Stimulated activated CD4-positive, alpha-beta T cell treated with anti-CD3 and anti-CD28 coated beads, TNF-alpha, amount 100 ng/mL, for 48 hours (primary cell): ENCODE measurements at places on chromosomes 6 and 20.

- no peak for DNase-seq
These were observed 39.0 kb downstream of the MAS1 start for GRCh38 chr6:159929819-159930218.

DNA sequence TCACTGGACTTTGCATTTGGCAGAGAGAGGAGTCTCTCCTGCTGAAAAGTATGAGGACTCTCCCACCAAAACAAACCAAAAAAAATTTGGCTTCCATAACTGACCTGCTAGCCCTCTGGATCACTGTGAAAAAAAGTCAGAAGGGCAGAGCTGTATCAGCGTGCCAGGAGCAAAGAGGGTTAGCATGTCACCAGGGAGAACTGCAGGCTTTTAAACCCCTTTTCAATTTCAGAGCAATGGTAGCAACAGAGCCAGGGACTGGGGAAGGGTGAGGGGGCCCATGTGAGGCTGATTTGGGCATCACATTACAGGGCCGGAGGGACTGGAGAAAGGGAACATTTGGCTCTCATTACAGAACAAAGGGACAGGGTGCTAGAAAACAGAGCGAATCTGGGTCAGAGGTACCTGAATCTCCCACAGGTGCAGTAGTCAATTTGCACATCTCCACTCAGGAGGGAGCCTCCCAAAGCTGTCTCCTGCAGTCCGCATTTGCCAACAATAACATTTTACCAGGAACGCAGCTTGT lies 185.7 kb upstream of the EYA4 start:
- DNase-seq: no peak

GRCh38 chr20:3358676-3359340 lies 48.7 kb downstream of the DNAAF9 start:
- DNase-seq: no peak

DNA sequence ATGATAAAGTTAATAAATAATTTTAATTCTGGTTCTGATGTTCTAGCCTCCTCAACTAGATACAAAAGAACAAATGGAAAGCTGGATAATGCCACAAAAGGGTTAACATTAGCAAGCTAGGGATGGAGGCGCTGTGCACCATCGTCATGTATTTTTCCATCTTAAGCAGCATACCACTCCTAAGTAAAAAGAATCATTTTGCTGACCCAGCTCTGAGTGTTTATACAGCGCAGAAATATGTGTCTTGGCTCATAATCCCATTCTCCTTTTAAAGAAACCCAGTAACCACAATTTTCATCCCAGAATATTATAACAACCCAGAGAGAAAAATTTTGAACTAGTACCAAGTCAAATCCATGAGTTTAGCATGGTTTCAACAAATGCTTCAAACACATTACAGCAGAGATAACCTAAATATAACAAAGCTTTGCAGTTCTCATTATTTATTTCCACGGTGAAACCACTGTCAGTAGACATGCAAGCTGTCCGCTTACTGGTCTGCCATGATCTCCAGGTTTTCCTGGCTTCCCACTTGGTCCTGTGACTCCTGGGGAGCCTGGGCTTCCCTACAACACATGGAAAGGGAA lies 111.1 kb downstream of the COL12A1 start:
- no peak for DNase-seq

- no peak for DNase-seq
These were observed 79.5 kb upstream of the TCF21 start for GRCh38 chr6:133809406-133809805.

DNA sequence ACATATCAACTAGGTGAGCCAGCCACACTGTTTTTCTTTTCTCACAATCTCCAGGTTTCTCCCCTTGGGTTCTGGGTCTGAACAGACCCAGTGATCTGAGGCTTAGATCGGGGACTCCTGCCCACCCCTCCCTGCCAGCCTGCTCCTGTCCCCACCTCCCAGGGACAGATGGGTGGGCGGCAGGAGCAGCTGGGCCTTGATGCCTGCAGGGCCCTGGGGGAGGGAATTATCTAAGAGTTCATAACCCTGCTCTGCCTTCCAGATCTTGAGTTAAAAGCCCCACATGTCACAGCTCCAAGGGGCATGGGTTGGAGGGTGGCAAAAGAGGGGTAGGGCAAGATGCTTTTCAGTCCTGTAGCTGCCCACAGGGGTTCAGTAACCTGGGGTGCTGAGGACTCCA lies 5.2 kb upstream of the XKR7 start:
- DNase-seq: no peak

DNA sequence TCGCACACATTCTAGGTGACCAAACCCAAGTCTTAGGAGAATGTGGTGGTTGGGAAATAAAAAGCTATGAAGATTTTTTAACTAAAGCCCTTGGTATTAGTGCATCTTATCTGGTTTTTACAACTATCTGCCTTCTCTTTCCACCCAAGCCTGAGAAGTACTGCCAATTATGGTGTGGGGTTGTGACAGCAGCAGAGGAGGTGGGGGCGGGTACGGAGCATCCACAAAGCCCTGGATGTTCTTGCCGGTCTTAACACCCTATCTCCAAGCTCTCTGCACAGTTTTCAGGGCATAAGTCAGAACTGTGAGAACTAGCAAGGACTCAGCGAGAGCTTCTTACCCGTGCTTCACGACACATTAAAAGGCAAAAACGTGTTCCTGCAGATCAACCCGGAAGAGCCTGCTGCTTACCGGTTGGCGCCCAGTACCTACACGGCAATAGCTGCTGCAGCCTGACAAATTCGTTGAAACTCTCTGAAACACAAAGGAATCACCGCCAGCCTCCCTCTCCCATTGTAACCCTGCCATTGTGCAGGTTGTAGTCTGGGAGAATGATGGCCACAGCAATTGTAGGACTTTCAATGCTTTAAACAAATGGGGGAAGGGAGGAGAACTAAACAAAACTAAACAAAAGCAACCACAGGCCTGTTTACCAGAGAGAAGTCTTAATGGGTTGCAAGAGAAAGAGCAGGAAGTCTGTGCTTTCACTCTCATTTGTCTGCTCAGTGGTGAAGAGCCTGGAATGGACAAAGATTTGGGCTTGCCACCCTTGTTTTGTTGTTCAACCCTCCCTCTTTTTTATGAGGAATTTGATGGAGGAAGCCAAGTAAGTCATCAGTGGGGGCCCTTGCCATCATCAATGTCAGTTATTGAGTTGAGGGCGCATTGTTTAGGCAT lies 461.0 kb upstream of the JARID2 start:
- DNase-seq: no peak

DNA sequence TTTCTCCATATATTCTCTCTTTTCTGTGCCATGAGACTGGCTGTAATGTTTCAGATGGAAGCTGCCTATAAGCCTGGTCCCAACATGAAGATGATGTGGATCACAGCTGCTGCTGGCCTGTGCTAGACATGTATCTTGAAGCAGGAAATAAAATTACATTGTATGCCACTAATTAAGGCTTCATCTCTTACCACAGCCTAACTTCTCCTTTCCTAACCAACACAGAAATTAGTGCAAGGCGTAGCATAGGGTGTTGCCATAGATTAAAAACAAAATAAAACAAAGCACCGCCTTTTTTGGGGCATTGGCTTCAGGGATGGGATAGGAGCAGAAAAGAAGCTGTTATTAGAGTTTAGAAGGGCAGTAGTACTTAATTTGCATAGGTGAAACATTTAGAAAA lies 4.7 kb upstream of the SLC17A4 start:
- DNase-seq: no peak

DNA sequence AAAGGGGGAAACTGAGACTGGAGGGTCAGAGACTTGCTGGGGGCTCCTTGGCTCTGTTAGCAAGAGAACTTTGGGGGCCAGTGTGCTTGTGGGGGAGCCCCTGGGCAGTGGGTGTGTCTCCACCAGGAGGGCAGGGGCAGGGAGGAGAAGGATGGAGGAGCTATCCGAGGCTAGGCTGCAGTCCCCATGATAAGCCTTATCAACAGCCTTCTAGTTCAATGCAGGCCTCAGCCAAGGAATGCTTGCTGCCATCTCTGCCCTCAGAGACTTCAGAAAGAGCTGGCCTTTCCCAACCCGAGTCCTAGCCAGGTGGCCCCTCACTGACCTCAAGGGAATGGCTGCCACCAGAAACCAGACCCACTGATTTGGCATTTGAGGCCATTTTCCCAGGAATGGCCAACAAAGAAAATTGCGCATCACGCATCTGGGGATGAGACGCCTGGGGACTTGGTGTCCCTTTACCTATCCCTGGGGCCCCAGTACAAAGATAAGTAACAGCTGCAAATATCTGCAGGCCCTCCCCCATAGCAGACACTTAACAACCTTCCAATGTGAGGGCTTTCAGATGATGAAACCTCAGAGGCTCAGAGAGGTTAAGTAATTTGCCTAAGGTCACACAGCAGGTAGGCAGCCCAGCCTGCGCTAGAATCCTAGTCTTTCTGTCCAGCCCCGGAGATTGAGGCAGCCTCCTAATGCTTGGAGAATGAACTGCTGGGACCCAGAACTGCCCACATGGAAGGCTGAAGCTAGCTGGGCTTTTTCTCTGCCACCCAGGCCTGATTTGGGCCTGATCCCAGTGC lies 4.9 kb downstream of the TGM2 start:
- DNase-seq: no peak

GRCh38 chr6:135946674-135947073 lies 95.2 kb downstream of the PDE7B start:
- no peak for DNase-seq

DNA sequence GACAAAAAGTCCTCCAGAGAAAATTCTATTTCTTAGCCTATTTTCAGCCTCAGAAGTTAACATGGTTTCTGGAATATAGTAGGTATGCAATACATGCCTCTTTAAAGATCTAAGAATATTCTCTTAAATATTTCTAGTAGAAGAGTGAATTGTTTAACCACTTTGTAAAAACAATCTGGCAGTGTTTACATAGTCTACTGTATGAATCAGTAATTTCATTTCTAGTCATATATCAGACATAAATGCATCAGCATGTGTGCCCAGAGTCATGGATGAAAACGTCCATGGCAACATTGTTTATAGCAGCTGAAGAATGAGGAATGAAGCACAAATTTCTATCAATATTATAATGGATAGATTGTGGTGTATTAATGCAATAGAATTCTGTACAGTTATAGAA lies 124.9 kb downstream of the NKAIN2 start:
- DNase-seq: no peak

- DNase-seq: peak; percentile 24
These were observed 7.6 kb upstream of the TMEM14A start for GRCh38 chr6:52663120-52663935.

DNA sequence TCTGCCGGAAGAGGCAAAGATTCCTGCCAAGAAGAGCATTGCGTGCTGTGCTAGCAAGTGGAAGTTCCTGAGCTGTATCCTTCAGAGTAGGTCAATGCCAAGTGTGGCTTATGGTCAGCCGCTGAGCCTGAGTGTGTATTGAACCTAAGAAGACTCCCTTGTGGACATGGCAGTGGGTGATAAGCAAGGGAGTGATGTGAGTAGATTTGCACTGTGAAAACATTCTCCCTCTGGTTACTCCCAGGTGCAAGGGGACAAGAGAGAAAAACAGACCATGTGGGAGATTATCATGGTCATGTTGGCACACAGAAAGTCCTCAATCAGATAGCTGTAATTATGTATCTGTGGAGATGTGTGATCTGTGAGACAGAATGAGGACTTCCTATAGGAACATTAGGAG lies 6.1 kb upstream of the TMEM74B start:
- DNase-seq: no peak

- DNase-seq: peak; percentile 79
These were observed 9.5 kb upstream of the AHCY start for GRCh38 chr20:34312544-34313217.

DNA sequence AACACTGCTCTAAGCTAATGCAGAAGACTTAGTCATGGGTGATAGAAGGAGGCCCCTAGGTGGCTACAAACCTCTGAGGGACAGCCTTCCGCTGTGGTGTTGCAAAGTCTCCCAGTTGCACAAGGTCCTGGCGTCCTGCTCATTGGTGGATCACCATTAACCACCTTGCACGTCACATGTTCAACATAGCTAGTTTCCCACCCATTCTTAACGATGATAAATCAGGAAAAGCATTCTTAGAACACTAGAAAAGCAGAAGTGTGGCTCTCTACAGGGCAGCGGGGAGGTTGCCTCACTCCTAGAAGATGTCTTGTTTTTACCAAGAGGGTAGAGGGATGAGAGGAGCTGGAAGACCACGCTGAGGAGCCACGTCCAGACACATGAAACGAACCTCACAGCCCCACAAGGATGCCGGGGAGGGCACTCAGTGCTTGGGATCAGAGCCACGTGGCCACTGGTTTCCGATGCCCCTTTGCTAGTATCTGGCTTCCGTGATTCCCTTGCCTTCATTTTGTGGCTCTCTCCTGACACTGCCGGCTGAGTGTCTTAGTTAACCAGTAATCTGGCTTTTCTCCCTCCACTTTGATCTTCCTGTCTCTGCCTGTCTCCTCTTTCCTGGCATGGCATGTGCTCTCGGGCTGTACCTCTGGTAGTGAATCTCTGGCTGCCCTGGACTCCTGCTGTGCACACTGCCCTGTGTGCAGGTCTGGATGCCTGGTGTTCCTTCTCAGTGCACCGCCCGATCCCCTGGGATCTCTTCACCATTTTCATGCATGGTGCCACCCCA lies 91.4 kb upstream of the NEDD9 start:
- no peak for DNase-seq

DNA sequence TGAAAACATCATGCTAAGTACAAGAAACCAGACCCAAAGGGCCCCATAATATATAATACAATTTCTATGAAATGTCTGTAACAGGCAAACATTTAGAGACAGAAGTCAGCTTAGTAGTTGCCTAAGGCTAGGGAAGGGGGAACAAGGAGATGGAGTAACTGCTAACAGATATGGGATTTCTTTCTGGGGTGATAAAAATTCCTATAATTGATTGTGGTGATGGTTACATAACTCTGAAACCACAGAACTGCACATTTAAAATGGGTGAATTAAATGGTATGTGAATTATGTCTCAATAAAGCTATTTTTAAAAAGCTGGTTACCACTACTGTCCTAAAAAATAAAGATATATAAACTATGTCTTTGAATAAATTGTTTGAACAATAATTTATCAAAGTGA lies 3.2 kb downstream of the CEP162 start:
- no peak for DNase-seq
